ENCODE measurements at places on chromosomes 3 and 15. TPM values are rescaled to one million over a fixed set of nuclear protein-coding genes. Genes with fewer than 3 reads are reported as not detected.

DNA sequence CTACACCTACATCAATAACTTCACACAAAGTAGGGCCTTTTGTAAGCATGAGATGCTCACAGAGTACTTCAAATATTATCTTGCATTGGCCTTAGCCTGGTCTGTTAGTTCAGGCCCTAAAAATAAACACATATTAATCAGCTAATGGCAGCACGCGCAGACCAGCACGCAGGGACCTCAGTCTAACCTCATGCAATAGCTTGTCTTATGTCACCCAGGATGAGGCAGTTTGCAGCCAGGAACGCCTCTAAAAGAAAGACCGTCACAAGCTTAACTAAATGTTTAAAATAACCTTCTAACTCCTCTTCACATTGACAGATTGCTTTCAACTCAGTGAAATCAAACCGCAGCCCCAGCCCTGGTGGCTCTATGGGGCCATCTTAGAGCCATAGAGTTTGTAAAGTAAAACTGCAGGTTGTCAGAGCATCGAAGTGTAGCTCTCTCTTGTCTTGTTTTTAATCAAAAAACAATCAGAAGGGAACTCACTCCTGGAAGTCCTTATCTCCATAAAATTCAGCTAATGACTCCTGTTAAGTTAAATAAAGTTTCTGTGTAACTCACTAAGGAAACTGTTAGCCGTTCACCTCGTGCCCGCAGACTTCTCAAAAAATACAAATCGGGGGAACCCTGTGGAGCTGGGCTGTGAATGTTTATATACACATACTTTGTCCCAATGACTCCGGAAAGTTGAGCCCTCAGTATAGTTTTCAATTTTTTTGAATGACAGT, 212.6 kb downstream of the CDIN1 start:
- DNase-seq = no peak

DNA sequence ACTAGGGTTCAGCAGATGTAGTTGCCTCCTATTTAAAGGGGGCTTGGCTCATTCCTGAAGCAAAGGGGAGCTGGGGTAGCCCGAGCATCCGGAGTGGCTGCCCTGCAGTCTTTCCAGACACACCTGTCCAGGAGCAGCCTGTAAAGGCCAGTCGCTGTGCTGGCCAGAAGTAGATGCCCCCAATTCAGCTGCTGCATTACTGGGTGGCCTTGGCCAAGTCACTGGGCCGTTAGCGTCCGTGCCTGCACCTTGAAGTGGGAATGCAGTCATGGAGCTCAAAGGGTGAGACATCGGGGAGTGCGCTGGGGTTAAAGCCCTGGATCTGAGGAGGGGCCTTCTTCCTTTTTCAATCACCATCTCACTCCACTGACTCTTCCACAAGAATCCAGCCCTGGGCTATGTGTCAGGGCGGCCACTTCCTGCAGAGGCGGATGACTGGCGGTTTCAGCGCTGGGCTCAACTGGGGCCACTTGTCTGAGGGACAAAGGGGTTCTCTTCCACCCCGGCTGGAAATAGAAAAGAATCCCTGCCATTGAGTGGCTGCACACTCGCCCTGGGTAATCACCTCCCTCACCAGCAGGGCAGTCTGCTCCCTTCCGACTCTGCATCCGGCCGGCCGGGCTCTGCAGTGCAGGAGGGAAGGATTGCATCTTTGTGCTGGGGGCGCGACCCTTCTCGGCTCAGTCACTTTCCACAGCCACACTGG, 11.8 kb downstream of the ALDH1A3 start:
- DNase-seq = no peak

DNA sequence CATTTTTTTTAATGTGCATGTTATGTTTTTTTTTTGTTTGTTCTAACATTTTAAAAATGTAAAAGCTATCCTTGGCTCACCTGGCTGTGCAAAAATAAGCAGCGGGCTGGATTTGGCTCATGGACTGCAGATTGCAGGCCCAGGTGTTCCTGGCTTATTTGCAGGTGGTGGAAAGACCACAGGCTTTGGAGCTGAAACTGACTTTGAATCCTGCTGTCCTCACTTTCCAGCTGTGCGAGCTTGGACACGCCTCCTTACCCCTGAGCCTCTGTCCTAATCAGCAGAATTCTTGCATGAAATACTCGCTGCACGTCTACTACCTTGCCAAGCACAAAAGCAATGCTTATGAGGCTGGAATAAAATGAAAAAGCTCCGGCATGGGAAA, 188.7 kb upstream of the TPM1 start:
- no peak for DNase-seq

DNA sequence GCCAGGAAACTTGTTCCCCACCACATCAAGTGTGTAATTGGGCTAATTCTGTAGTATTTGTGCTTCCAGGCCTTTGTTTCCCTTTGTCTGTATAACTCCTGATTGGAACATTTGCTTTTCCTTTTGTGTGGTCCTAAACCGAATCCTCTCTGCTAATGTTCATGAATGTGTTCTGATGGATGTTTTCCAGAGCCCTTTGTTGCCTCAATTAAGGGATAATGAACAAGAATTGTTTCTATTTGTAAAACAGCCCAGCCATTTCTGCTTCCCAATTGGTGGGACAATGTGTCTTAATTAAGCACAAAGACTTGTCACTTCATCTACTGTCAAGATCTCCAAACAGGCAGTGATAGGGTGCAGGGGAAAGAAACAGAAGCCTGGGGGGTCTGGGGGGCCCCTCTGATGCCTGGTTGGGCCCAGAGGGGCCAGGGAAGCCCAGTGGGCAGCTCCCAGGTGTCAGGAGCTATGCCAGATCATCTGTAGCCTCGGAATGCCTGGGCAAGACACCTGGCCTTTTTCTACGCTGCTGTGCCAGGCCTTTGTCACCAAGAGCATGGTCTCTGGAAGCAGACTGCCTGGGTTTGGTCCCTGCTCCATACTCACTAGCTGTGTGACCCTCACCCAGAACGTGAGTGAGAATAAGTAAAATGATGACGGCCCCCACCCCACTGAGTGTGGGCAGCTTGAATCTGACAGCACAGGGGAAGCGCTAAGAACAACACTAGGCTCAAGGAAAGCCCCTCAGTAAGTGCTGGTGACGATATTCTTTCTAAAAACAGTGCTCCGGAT, 116.6 kb upstream of the PRR20G start:
- DNase-seq = no peak

DNA sequence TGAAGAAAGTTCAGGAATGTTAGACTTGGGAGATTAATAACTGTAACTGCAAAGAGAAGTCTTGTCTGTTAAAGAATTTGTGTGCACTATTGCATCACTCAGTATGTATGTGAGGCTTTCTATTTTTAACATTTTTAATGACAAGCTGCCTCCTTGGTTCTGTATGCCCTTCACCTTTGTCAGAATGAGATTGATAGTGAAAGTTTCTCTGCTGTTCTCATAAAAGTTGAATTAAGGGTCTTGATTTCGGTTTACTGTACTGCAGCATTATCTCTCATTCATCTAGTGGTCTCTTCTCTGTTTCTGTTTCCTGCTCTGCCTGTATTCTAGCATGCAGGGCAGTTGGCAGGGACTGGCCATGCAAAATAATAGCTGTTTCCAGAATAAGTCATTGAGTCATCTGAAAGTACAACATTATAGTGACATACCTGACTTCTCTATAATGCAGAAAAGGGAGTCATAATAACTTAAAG, 454.9 kb downstream of the IL5RA start:
- DNase-seq = no peak

DNA sequence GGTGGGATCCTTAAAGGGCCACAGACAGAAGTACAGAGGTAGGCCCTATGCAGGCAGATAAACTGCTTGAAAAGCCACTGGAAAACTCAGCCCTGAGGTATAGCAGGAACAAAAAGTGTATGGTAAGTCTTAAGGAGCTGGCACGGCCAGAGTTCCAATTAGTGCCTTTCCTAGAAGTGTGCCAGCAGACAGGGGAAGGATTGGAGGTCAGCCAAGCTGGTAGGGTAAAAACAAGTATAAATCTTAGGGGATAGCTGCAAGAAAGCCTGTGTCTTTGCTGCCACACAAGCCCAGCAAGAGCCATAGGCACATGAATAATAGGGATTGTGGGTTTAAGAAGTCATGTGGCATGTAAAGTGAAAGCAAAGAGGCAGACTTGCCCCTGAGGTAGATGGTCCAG, 582.5 kb downstream of the PLOD2 start:
- no peak for DNase-seq

MORC1 gene
- total RNA-seq = under 0.01 TPM

SERP1 gene
- total RNA-seq = 275 TPM

- no peak for DNase-seq
These were observed 1.2 kb downstream of the SH3BP5 start for GRCh38 chr3:15331072-15331605.

DMXL2 gene
- total RNA-seq = 22.1 TPM

GRCh38 chr3:66428733-66429132, 72.1 kb downstream of the LRIG1 start:
- DNase-seq = no peak

GP9 gene
- 4.0 TPM for total RNA-seq

DNA sequence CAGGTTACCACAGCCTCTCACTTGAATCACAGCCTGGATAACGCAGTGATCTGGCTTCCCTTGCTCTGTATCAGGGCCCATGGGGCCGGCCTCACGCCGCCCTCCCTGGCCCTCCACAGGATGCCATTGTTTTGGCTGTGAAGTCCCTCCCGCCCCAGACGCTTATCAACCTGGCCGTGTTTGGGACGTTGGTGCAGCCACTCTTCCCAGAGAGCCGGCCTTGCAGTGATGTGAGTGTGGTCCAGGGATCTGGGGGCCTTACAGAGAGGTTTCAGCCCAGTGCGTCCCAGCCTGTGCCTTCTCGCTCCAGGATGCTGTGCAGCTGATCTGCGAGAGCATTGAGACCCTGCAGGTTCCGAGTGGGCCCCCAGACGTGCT, 6.6 kb downstream of the VWA5B2 start:
- DNase-seq = no peak

DNA sequence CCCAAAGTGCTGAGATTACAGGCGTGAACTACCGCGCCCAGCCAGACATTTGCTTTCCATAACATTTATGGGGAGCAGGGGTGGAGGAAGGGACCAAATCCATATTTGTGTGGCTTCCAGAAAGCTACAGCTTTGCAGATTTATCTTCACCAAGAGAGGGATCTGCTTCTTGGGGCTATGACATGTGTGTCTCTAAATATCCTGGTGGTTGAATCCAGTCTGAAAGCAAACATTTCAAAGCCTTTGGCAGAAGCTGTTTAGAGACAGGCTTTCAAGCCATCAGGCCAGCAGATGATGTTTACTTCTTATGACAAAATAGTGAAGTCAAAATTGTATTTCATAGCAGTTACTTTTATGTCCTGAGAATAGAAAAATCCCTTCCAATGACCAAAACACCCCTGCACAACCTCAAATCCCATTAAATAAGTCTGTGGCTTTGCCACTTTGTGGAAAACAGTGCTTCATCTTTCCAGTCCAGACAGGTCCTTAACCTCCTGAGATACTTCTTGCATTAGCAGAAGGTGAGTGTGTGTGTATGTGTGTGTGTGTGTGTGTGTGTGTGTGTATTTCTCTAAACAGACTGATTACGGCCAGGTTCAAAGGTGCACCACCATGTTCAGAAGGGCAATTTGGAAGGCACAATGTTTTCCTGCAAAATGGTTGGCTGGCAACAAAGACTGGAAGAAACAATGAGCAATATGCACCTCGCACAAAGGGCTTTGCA, 191.4 kb upstream of the LRIG1 start:
- no peak for DNase-seq

TEX55 gene
- total RNA-seq = under 0.01 TPM

GRCh38 chr15:36059596-36059995, 513.6 kb upstream of the DPH6 start:
- no peak for DNase-seq

GRCh38 chr3:70421506-70421905, 109.1 kb upstream of the MDFIC2 start:
- no peak for DNase-seq

CGNL1 gene
- under 0.01 TPM for total RNA-seq

GRCh38 chr3:82354228-82354627, 592.8 kb upstream of the GBE1 start:
- no peak for DNase-seq

DNA sequence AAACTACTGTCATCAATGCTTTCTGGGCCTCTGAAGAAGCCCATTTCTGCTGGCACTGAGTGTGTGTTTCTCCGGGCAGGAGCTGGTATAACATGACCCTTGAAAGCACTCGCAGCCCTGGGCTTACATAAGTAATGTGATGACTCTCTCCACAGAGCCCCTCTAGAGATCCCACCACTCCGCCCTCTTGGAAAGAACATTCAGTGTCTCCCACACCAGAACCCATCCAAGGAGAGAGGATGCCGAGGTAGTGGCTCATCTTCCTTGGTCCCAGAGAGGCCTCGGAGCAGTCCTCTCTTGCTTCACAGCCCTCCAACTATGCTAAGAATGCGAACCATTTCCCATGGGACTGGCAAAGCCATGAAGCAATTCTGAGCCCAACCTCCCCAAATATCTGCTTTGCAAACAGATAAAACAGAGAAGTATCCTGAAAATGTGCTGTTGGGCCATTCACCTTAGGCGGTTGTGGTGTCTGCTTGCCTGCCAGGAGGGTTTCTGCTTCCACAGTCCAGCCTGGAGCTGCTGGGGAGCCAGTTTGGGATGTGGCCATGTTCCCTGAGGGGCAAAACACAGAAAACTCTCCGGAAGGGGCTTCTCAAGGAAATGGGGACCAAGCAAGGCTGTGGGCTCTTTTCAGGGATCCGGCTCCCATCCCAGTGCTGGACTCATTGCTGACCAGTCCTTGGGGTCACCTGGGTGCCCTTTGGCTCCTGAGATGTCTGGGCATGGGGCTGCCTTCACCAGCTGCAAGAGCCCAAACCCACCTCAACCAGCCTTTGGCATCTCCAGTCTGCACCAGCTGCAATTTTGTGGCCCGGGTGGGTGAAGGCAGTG, 47.3 kb downstream of the AMOTL2 start:
- no peak for DNase-seq

CCDC39 gene
- not detected for total RNA-seq

GRCh38 chr3:160811237-160811548, 55.2 kb downstream of the PPM1L start:
- no peak for DNase-seq

- DNase-seq = no peak
These were observed 609.7 kb downstream of the VGLL3 start for GRCh38 chr3:86381247-86381646.

GRCh38 chr3:113495035-113495434, 19.9 kb downstream of the SPICE1 start:
- peak; percentile 47 for DNase-seq

DNA sequence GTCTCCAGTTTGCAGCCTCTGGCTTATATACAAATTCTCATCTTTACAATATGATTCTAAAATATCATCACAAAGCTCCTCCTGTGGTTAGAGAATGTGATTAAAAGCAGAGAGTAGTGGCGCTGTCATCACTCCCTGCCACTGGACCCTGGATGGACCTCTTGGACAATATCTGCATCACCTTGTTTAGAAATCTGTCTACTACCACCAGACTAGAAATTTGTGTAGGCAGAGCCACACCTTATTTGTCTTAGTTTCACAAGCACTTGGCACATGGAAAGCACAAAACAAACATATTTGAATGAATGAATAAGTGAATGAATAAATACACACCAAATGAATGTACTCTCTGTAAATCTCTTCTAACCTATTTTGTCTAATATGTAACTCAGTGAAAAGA, 68.1 kb downstream of the IMPG2 start:
- no peak for DNase-seq

DNA sequence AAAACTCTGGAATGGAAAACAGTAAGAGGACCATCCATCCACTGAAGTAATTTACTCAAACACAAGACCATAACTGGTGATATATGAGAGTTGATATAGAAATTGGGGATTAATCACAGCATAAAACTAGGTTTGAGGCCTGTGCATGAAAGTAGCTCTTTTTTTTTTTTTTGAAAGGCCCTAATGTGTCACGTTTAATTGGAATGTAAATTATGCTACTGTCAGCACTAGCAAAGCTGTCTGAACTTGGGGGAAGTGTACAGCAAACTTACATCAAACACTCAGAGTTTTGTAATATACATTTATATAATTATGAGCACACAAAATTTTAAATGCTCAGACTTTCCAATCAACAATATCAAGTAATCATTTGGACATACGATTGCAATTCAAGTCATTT, 154.1 kb downstream of the GREM1 start:
- no peak for DNase-seq
